ENCODE measurements at places on chromosomes 4 and X.

- DNase-seq, result no peak
These were observed 36.6 kb upstream of the TMPRSS11E start for GRCh38 chr4:68410643-68411042.

- DNase-seq, result no peak
These were observed 12.3 kb downstream of the SASH3 start for GRCh38 chrX:129791961-129792570.

GRCh38 chrX:1528186-1528883, 8.7 kb downstream of the P2RY8 start:
- no peak for DNase-seq

DNA sequence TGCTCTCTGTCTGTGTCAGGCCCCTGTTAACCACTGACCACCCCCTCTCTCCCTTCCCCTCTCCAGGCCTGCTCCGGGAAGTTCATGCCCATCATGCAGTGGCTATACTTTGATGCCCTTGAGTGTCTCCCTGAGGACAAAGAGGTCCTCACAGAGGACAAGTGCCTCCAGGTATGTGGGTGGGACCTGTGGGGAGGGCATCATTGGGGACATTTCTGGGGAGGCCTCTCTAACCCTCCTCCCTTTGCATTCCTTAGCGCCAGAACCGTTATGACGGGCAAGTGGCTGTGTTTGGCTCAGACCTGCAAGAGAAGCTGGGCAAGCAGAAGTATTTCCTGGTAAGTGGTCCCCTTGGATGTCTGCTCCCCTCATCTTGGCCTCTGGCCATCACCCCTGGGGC, 9.2 kb downstream of the UBA1 start:
- DNase-seq, result no peak

DNA sequence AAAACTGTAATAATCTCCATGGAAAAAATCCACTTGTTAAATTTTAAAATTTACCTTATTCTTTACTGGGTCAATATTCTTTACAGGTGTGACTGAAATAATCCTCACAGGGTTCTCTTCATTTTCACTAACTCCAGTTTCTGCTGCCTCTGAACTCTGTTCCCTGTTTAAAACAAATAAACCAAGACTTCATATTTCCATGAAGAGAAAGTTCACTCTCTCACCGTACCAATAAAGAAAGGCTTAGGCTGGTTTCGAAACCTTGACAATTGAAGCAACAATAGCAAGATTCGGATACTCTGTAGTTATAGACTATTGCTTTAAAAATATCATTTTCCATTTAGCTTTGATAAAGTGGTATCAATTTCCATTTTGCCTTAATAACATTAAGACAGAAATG, 135.8 kb downstream of the PDS5A start:
- no peak for DNase-seq

- DNase-seq, result no peak
These were observed 70.6 kb downstream of the ARFIP1 start for GRCh38 chr4:152850377-152850776.

- no peak for DNase-seq
These were observed 66.8 kb upstream of the AFAP1 start for GRCh38 chr4:8006471-8006870.

- no peak for DNase-seq
These were observed 25.5 kb downstream of the ARHGAP36 start for GRCh38 chrX:131083510-131084142.

GRCh38 chr4:173684223-173684622, 154.2 kb upstream of the HAND2 start:
- DNase-seq, result no peak

GRCh38 chrX:54695816-54696487, 102.1 kb downstream of the ITIH6 start:
- no peak for DNase-seq

DNA sequence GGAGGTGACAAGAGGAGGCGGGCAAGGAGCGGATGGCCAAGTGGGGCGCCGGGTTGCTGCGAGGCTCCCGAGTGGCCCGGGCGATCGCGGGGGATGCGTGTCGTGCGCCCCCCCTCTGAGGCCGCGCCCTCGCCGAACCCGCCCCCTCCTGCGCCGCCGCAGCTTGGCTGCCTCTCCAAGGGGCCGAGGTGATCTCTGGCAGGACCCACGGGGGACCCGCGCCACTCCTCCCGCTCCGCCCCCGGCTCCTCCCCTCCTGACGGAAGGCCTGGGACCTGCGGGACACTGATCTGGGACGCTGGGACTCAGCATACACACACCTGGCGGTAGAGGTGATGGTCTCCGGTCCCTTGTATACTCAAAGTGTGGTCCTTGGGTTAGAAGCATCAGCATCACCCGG, 21.9 kb upstream of the FAM47C start:
- no peak for DNase-seq

GRCh38 chrX:47743504-47743903, 84.5 kb upstream of the UXT start:
- DNase-seq, result no peak

GRCh38 chr4:153517159-153517558, 51.0 kb downstream of the TMEM131L start:
- DNase-seq, result no peak

GRCh38 chr4:48799157-48799556, 19.1 kb upstream of the FRYL start:
- no peak for DNase-seq

GRCh38 chr4:56840559-56840958, 19.1 kb upstream of the SPINK2 start:
- no peak for DNase-seq

- DNase-seq, result peak; percentile 24
These were observed 774 bp downstream of the ARMCX2 start for GRCh38 chrX:101658661-101659491.

GRCh38 chr4:181958446-181958845, 284.8 kb upstream of the TENM3 start:
- DNase-seq, result no peak

- DNase-seq, result no peak
These were observed 108.1 kb downstream of the RAPGEF2 start for GRCh38 chr4:159210975-159211374.

GRCh38 chrX:102042372-102043325, 82.8 kb upstream of the TCEAL2 start:
- no peak for DNase-seq

DNA sequence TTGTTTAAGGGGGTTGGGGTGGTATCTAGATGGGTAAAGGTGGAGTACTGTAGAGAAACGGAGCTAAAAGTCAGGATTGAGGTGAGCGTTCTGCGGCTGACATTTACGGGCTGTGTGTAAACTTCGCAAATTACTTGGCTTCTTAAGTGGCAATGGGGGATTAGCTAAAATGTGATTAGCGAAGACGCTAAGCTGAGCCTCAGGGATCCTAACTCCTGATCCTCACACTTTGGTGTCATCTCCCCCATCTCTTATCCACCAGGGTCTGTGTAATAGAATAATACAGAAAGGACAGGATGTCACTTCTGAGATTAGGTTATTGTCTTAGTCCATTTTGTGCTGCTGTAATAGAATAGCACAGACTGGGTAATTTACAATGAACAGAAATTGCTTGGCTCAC, 10.6 kb upstream of the FAT1 start:
- no peak for DNase-seq

- DNase-seq, result no peak
These were observed 434.8 kb downstream of the MAPK10 start for GRCh38 chr4:85925071-85925470.

- no peak for DNase-seq
These were observed 24.3 kb downstream of the SEL1L3 start for GRCh38 chr4:25838526-25838925.

DNA sequence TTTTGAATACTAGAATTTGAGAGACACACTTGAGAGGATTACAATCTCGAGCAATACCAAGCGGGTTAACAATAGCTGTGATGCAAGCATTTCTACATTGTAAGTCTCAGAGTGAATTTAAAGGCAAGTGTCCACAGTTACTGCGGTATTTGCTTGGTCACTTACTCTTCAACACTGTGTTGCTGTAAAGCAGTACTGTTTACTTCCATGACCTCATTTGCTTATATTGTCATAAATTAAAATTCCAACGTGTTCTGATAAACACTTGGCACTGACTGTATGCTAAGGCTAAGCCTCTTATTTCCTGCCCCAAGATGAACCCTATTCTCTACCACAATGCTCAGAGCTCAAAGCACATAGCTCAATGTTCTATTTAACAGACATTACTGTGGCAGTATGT, 11.1 kb downstream of the EXOC1L start:
- no peak for DNase-seq

GRCh38 chrX:109344678-109345077, 137.2 kb downstream of the GUCY2F start:
- DNase-seq, result no peak

DNA sequence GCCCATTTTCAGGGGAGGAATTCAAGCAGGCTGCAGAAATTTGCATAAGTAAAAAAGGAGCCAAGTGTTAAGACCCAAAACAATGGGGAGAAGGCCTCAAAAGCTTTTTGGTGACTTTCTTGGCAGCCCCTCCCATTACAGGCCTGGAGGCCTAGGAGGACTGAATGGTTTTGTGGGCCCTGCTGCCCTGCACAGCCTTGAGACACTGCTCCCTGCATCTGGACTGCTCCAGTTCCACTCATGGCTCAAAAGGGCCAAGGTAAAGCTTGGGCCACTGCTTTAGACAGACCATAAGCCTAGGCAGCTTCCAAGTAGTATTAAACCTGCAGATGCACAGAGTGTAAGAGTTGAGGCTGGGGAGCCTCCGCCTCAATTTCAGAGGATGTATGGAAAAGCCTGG, 501.6 kb downstream of the MID1IP1 start:
- no peak for DNase-seq

- DNase-seq, result no peak
These were observed 298.5 kb upstream of the BMP3 start for GRCh38 chr4:80732010-80732409.

DNA sequence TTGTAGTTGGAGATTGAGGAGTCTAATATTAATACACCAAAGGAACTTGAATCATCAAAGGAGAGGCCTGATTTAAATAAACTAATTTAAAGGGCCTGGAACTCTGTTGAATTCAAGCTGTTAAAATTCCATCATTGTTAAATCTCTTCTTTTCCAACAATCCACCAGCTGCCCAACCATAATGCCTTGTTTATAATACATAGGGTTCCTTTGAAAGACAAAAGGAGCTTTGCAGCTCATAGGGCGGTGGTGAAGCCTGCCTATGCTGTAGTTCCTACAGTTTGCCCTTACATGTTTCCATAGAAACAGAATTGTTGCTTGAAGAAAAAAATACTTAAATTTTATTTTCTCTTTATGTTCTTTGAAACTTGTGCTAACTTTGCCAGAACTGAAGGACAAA, 102.8 kb downstream of the GLUD2 start:
- DNase-seq, result no peak

DNA sequence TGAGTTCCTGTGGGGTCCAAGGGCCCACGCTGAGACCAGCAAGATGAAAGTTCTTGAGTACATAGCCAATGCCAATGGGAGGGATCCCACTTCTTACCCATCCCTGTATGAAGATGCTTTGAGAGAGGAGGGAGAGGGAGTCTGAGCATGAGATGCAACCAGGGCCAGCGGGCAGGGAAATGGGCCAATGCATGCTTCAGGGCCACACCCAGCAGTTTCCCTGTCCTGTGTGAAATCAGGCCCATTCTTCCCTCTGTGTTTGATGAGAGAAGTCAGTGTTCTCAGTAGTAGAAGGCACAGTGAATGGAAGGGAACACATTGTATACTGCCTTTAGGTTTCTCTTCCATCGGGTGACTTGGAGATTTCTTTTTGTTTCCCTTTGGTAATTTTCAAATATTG, 4.8 kb downstream of the MAGEA11 start:
- DNase-seq, result no peak

- DNase-seq, result no peak
These were observed 37.2 kb downstream of the WDR44 start for GRCh38 chrX:118383120-118383519.

DNA sequence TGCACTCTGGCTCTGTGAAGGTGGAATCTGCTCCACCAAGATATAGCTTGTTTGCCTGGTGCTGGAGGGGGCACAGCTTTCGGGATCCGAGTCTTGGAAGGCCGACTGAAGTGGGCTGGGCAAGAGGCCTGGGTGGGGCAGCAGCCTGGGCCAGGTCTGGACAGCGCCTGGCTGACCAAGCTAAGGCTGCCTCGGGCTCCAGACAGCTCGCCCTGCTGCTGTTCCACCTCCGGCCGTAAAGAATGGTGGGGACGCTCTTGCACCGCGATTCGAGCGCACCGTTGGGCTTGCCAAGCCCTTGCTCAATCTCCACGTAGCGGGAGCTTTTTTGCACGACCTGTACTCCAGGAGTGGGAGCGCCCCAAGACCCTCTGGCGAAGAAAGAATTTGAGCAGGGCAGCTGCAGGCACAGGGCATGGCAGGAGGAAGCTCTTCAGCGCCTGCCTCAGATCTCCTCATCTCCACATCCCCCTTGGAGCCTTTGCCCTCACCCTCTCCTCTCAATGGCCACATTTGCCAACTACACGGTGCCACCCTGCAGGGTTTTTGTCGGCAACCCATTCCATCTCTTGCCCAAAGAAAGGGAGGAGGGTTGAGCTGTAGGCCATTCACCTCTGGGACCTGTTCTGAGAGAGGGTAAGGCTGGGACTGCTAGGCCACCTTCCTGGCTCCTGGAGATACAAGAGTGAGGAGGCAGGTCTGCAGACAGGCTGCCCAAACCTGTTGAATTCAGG, 18.9 kb downstream of the CNGA2 start:
- DNase-seq, result no peak

- no peak for DNase-seq
These were observed 65.6 kb upstream of the BMP2K start for GRCh38 chr4:78710536-78710935.

DNA sequence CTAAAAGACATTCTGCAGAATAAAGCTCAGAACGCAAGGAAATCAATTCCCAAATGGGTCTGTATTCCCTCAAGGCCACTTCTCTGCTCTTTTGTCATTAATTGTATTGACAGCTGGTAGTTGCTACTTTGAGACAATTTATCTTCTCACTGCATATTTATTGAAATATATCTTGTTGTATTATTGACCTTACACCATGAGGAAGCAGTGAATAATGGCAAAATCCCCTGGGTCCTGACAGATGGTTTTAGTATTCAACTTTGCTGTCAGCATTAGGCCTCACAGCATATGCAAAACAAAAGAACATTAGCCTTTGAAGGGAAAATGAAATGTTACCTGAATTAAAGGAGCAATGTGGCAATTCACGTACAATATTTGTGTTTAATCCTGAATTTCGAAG, 406.1 kb upstream of the TRAM1L1 start:
- DNase-seq, result no peak

- DNase-seq, result no peak
These were observed 829.3 kb upstream of the LCORL start for GRCh38 chr4:18850867-18851266.

DNA sequence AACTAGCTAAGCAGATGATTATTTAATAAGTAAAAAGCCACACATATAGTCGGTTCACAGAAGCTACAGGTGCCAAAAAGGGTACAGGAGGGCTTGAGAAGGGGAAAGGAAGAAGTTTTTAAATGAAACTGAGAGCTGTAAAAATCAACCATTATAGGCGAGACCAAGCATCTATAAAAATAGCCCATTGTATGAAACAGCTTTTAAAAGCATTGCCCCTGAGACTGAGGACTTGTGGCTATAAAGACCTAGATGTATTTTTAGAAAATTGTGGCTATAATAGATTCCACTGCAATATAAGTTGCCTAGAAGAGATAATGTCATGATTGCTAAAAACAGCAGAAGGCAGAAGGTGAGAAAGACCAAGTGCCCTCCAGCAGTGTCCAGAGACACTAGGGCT, 15.0 kb upstream of the TTC29 start:
- DNase-seq, result no peak
